ENCODE measurements at places on chromosomes 7 and 10. TPM values are rescaled to one million over a fixed set of nuclear protein-coding genes. Genes with fewer than 3 reads are reported as not detected.
A peak's percentile ranks its signal among the peaks of the same experiment; 100 is the strongest.

The NPY4R gene
- not detected for total RNA-seq

DNA sequence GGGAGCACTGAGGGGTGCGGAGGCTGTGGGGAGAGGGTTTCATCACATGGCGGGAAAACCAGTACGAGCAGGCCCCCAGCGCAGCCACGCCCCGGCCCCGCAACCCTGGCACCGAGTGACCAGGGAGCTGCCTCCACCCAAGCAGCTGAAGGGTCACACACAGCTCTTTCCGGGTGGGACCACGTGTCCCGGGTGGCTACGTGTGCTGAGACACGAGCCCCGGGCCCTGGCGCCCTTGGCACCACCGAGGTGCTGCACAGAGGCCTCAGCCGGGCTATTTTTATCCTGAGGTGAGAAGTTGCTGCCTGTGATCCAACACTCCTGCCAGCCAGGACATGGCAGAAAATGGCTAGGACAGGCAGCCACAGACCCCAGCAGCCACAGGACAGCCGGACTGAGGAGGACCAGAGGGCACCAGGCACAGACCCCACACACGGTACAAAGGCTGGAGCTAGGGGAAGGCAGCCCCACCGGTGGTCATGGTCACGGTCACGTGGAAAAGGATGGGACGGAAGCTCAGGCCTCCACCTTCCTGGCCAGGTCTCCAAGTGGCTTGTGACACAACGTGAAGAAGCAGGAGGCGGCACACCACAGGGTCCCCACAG, 223.7 kb downstream of the MAD1L1 start:
- H3K36me3 ChIP-seq = peaks cover 3% of the 10 kb centered on the region
- H3K4me1 ChIP-seq = no peaks in the 10 kb centered on the region
- DNase-seq = no peak
- no peak overlapping the region for H3K27ac ChIP-seq

DNA sequence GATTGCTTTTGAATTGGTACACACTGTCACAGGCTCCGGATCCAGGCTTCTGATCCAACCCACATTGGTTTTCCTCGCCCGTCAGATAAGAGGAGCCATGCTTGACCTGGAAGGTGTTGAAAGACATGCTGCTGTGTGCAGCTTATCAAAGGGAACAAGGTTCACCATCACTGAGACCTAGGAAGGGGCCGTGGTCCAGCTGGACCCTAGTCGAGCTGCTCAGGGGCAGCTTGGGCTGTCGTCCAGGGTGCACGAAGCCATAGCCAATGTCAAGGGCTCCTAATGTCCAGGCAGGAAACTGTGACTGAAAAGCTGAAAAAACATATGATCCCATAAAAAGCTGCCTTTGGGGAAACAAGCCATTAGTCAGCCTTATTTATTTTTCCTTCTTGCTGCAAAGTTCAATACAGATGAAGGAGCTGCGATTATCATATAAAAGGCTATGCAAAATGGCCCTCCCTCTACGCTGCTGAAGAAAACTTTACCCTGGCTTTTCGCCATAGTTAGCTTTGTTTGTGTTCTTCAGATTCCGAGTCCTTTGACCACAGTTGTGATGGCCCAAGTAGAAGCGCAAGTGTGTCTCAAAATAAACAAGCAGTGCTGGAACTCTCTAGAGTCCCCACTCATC, 118.0 kb downstream of the CREB5 start:
- H3K36me3 ChIP-seq = no peaks in the 10 kb centered on the region
- H3K27me3 ChIP-seq = no peaks in the 10 kb centered on the region
- H3K4me3 ChIP-seq = no peak overlapping the region
- no peaks in the 10 kb centered on the region for H3K4me1 ChIP-seq
- no peak for DNase-seq

DNA sequence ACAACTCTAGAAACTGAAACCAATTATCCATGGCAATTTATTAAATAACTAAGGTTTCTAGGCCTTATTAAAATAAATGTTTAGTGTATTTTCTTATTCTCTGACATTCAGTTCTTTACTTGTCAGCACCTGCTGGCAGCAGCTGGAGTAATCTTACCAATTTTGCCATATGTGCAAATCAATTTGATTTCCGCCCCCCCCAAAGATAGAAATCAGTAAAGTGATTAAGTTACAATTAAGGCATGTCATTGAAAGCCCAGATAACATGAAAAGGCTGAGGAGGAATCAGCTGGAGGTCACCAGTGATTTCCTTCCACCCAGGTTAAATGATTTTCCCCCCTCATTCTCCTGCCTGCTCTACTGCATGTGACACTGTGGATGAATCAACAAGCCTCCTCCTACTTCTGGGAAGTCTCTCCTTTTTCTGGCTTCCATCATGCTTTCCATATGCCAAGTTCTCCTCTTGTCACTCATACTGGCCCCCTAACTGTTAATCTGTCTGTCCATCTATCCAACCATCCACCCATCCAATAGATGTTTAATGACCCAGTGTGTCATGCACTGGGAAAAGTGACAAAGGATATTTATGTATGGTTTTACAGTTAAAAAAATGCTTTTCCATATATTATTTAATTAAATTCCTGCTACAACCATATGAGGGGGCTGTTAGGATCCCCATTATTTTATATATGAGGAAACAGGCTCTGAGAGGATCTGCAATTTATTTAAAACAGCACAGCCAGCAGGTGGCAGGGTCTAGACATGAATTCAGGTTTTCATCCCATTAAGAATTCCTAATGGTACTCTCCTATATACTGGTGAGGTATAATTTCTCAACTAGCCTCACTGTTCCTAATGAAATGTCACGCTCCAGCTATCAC, 116.5 kb downstream of the ATXN7L1 start:
- DNase-seq = no peak
- H3K36me3 ChIP-seq = no peaks in the 10 kb centered on the region
- H3K27ac ChIP-seq = no peak overlapping the region
- peaks cover 12% of the 10 kb centered on the region for H3K27me3 ChIP-seq

- H3K4me3 ChIP-seq = peak overlapping the region; percentile 79
- peaks cover 97% of the 10 kb centered on the region for H3K4me1 ChIP-seq
- H3K27me3 ChIP-seq = peaks cover 2% of the 10 kb centered on the region
- peaks cover 19% of the 10 kb centered on the region for H3K36me3 ChIP-seq
These were observed 38.2 kb downstream of the PRSS2 start for GRCh38 chr7:142808802-142809583.

DNA sequence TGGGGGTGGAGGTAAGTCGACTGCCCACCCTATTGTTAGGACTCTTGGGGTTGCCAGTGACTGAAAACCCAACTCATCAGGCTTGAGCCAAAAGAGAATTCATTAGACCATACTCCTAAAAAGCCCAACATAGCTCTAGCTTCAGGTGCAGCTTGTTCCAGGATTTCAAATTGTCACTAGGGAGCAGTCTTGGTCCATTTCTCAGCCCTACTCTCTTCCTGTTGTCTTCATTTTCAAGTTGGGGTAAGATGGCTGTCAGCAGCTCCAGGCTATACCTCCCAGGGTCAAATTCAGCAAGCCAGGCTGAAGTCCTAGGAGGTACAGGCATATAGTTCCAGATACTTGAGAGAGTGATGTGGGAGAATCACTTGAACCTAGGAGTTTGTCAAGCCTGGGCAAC, 14.9 kb upstream of the COL13A1 start:
- no peak overlapping the region for H3K4me3 ChIP-seq
- no peak overlapping the region for H3K27ac ChIP-seq
- no peaks in the 10 kb centered on the region for H3K4me1 ChIP-seq
- no peaks in the 10 kb centered on the region for H3K36me3 ChIP-seq
- peaks cover 9% of the 10 kb centered on the region for H3K27me3 ChIP-seq

- H3K4me1 ChIP-seq = no peaks in the 10 kb centered on the region
- H3K36me3 ChIP-seq = no peaks in the 10 kb centered on the region
- H3K27ac ChIP-seq = no peak overlapping the region
- no peak overlapping the region for H3K4me3 ChIP-seq
These were observed 134.7 kb downstream of the TMEM178B start for GRCh38 chr7:141208539-141208938.

DNA sequence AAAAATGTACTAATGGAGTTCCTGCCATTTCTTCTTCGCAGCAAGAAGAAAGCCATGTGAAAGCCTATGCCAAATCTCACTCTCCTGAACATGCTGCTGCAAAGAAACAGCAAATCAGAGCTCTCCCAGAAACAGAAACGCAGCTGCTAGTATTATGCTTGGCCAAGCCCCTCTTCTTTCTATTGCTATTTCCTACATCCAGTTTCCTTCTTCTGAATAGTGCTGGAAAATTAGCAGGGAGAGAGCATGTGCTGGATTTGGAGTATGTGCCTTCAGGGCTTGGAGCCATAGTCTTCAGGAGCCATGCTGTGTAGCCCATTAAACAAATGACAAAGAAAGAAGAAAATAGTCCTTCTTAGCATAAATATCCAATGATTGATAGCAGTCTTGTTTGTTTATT, 852.0 kb upstream of the PHF14 start:
- no peaks in the 10 kb centered on the region for H3K4me1 ChIP-seq
- no peaks in the 10 kb centered on the region for H3K36me3 ChIP-seq
- DNase-seq = no peak
- no peak overlapping the region for H3K4me3 ChIP-seq
- H3K27ac ChIP-seq = no peak overlapping the region

GRCh38 chr7:35477609-35478008, 217.3 kb downstream of the HERPUD2 start:
- H3K36me3 ChIP-seq = no peaks in the 10 kb centered on the region
- no peak overlapping the region for H3K4me3 ChIP-seq
- DNase-seq = no peak

DNA sequence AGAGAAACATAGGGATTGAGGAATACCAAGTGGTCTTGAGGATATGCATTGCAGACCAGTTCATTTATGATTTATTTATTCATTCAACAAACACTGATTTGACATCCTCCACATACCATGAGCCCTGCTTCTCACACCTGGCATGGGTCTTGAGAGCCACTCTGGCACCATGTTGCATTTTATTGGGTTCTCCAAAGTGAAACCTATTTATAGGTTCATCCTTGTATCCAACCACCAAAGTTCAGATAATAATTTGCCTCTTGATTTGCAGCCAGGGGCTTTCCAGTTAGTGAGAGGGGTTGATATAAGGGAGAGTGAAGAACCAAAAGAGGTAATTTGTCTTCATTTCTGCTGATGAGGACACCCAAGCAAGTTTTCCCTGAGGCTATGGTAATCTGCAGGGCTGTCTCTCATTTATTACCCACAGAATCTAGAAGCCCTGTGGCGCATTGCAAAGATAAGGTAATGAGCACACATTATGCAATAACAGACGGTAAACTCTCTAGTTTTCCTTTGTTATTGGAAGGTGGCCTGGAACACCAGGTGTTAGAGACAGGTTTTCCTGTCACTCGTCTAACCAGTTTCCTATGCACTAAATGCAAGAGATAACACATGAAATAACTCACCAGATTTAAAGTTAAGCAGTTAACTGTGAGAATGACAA, 28.8 kb upstream of the ICA1 start:
- H3K4me3 ChIP-seq = no peak overlapping the region
- H3K27ac ChIP-seq = no peak overlapping the region
- no peaks in the 10 kb centered on the region for H3K36me3 ChIP-seq
- peaks cover under 1% of the 10 kb centered on the region for H3K4me1 ChIP-seq

DNA sequence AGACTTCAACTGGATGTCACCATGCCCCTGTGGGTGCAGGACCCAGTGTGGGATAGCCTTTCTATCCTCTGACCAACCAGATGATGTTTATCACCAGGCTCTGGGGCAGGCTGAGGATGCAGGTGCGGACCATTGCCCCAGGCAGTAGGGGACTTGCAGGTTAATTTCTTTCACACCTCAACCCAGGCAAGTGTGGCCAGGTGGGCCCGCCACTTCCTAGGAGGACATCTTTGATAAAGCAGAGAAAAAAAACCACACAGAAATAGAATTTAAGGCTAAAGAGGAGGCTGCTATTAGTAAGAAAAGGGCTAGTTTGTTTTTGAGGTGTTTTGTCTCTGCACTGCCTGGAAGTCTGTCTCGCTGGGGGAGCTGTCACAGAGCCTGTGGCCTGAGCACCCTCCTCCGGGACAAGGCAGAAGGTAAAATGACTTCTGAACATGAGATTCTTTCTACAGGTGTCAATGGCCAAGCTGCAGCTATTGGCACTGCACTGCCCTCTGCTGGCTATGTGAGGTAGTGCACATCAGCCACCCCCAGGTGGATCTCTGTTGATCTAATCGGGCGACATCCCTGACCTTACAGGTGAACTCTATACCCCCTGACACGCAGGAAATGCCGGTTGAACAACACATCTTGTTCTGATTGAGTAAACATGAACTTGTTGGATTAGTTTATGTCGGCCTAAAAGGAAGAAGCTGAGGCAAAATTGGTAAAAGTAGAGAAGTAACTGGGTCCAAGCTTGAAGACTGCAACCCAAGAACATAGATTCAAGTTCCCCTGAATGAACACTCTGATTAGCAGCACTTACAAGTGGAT, 21.0 kb downstream of the UPP1 start:
- H3K27me3 ChIP-seq = no peaks in the 10 kb centered on the region
- H3K27ac ChIP-seq = no peak overlapping the region
- H3K4me1 ChIP-seq = peaks cover 23% of the 10 kb centered on the region
- H3K36me3 ChIP-seq = peaks cover 31% of the 10 kb centered on the region
- peak; percentile 75 for DNase-seq

- no peaks in the 10 kb centered on the region for H3K36me3 ChIP-seq
- no peak overlapping the region for H3K4me3 ChIP-seq
- H3K27ac ChIP-seq = no peak overlapping the region
- no peaks in the 10 kb centered on the region for H3K27me3 ChIP-seq
- H3K4me1 ChIP-seq = no peaks in the 10 kb centered on the region
These were observed 357.4 kb upstream of the TMEM229A start for GRCh38 chr7:124390301-124390700.

DNA sequence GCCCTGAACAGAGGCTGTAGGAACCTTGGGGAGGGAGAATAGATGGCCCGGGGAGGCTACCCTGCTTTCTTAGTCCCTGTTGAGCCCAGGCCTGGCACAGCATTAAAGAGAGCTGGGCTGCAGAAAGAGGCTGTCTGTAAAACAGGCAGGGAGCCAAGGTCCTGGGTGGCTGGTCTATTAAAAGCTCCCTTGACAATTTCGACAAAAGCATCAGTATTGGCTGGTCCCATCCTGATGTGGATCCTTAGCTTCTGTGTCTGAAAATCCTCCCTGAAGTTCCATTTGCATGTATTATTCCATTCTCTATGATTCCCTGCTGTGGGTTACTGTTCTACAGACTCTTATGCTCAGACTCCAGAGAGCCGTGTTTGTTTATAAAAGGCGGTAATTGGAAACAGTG, 158.5 kb downstream of the GALNT17 start:
- no peak for DNase-seq
- no peaks in the 10 kb centered on the region for H3K36me3 ChIP-seq
- H3K4me3 ChIP-seq = no peak overlapping the region
- no peaks in the 10 kb centered on the region for H3K27me3 ChIP-seq
- no peak overlapping the region for H3K27ac ChIP-seq

DNA sequence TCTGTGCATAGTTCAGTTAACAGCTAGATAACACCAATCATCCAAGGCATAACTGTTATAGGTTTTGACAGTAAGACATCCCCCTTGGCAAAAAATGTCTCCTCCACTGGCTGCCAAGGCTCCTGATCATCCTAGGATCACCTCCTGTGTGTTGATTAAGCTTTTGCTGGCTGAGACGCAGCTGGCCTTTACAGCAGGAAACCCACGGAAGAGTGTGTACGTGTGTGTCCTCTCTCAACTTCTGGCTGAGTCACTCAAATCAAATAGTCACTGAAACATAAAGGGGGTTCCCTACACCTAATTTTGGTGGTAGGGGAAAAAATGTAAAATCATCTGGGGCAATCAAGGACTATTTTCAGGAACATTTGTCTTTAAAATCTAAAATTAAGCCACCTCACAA, 208.8 kb downstream of the CTNNA3 start:
- H3K36me3 ChIP-seq = no peaks in the 10 kb centered on the region
- no peak for DNase-seq
- no peaks in the 10 kb centered on the region for H3K27me3 ChIP-seq
- H3K27ac ChIP-seq = no peak overlapping the region
- H3K4me3 ChIP-seq = no peak overlapping the region
- no peaks in the 10 kb centered on the region for H3K4me1 ChIP-seq

Data from activated T-helper 1 cell treated with anti-CD3 and anti-CD28 coated beads, Interleukin-12 subunit alpha, Interleukin-12 subunit beta, Interleukin-2, Interleukin-4 antibody, amounts not matched to agents 30 ng/mL and 10 ng/mL and 1 ng/mL, durations not matched to agents 14 hours and 24 hours and 36 hours (primary cell).